Chondrocyte (in vitro differentiated cells): ENCODE measurements at places on chromosomes 7 and 10. TPM values are rescaled to one million over a fixed set of nuclear protein-coding genes. Genes with fewer than 3 reads are reported as not detected.

CCDC172 gene
- not detected in 3 replicates for total RNA-seq

THSD7A gene
- total RNA-seq = 0.35 to 2.7 TPM in 2 of 3 replicates, not detected in the other

DNA sequence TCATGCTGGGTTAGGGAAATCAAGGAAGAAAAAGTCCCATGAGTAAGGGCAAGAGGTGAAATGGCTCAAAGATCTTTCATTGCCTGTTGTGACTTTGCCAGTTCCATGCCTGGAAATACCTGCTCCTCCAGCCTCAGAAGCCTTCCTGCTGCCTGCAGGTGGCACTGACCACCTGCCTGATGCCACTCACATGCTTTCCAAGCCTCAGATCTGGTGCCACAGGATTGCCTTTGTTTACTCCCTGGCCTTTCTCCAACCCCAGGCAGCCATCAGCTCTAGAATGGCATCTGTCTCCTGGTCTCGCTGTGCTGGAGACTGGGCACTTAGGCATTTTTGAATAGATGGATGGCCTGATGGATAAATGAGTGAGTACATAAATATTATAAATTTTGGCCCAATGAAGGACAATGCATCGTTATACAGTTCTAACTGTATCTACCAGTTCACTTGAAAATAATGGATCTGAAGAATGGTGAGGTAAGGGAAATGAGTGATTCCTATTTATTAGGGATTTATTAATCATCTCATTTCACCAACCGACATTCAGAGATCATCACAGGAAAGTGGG is 657.2 kb downstream of the INHBA start:
- DNase-seq = no peak

EPDR1 gene
- total RNA-seq = 20.1 to 30.0 TPM (median 28.9 TPM) in 3 replicates

A1CF gene
- not detected in 3 replicates for total RNA-seq

DNA sequence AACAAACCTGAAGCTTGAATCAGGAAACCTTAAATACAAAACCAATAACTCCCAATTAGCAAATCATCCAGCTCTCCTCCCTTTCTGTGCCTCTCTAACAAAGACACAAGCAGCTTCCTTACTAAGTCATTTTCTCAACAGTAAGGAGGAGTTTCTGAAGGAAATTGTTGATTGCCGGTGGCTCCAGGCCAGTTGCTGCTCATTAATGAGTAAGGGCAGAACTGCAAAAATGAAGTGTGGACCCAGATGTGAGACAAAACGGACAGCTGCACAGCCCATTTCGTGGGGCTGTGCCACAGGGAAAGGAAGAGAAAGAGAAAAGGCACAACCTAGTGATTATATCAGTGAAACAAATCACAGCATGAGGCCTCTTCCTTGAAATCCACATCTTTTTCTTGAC is 42.8 kb upstream of the RHOBTB1 start:
- DNase-seq = no peak

DNA sequence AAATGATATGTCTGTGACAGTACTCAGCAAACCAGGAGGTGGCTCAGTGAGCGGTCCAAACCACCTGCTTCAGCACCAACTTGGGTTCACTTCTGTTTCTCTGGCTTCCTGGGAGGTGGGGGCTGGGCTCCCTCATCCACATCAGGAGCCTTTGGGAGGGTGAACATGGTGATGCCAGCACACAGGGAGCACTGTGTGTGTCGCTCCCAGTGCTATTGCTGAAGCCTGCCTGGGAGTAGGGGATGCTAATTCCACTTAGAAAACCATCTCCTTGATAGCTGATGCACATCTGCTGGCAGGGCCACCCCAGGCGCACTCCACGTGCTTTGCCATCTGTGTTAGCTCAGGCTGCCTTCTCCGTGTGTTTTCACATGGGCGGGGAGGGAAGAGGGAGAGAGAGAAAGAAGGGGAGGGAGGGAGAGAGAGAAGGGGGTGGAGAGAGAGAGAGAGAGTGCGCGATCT is 58.0 kb downstream of the RAMP3 start:
- no peak for DNase-seq

GJD4 gene
- total RNA-seq = not detected in 3 replicates

KCNIP2 gene
- 1.8 to 3.1 TPM (median 1.9 TPM) in 3 replicates for total RNA-seq

SNCG gene
- 1.2 to 2.2 TPM (median 1.5 TPM) in 3 replicates for total RNA-seq

DNA sequence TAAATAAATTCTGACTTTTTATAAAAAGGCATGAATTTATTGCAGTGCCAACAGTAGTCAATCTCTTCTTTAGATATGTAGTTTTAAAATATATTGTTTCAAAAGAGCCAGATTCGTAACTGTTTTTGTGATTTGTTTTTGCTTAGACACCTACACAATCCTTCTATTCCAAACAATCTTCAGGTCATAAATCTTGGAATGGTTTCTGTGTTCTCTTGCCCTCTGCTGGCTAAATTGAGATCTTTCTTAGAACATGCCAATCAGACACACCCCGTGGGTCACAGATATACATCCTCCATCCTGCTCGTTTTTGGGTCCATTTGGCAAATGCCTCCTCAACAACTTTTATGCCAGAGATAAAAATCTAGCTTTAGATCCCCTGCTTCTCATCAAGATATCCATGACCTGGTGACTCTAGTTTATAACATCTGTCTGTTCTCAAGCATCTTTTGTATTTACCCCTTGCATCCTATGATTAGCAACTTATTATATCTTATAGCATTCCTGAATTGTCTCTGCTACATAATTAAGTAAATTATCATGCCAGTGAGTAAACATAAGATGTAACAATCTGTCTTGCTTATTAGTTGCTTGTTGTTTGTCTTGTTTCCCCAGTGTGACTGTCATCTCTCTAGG is 35.3 kb upstream of the IFRD1 start:
- DNase-seq = no peak

DNA sequence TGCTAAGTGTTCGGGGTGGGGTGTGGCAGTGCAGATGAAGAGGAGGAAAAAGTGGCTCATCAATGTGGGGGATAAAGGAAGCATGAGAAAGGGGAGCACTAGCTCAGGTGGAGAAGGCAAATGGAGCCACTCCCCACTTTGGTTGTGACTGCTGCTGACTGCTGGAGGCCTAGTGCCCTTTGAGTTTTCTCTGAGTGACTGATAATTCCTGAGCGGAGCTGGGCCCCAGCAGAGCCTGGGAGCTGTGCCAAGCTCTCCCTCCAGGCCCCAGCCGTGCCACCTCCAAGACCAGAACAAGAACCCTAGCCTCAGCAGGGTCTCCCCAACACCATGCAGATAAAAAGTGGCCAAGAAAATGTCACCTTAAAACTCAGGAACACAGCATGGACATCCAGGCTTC is 9.7 kb upstream of the RASSF4 start:
- DNase-seq = no peak

- DNase-seq = no peak
Observed at GRCh38 chr10:43123361-43124093, 14.7 kb upstream of the CSGALNACT2 start.

DNA sequence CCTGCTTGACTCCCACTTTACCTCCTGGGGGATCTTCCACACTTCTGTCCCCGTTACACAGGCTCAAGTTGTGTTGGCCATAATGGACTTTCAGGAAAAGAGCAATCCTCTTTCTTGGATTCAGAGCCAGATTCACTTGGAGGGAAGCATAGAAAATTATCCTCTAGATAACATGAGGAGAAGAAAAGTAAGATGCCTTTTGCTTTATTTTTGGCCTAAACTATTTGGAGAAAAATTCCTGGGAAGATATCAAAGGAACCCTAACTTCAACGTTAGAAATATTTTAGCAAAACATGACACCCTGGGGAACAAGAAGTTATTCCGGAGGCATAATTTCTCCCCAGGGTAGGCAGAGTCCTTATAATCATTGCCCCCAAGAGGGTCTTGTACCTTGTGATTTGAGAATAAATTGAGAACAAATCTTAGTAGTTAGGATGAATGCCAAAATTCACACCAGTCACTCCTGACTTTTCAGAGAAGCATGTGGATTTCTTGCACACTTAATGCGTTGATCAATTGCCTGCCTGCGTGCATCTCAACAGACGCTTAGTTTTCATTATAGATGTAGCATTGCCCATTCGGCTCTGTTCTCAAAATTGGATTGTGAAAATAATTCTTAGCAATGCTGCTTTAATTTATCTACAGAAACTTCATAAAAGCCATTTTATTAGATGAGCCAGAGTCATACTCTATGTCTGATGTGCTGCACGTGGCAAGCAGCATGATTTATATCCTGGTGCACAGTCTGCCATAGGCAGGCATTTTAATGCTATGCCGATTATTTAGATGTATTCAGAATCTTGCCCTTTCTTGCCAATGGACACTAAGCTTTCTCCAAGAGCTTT is 224.4 kb downstream of the C7orf25 start:
- DNase-seq = no peak

GRCh38 chr7:130010689-130011412 is 40.3 kb downstream of the ZC3HC1 start:
- no peak for DNase-seq

DNA sequence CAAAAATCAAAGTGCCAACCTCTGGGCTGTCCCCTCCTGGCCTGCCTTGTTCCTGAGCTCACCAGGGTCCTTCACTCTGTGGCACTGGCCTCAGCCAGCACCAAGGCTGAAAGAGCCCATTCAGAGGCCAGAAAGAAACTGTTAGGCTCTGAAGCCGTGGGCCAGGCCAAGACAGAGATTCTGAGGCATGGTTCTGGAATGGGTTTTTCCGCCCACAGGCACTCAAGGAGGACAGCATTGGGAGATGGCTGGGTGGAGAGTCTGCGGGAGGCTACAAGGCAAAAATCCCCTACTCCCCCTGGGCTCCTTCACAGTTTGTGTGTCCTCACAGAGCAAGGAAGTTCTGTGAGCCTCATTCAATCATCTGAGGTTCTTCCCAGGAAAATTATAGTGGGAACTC is 31.7 kb downstream of the GRIFIN start:
- DNase-seq = no peak

DNA sequence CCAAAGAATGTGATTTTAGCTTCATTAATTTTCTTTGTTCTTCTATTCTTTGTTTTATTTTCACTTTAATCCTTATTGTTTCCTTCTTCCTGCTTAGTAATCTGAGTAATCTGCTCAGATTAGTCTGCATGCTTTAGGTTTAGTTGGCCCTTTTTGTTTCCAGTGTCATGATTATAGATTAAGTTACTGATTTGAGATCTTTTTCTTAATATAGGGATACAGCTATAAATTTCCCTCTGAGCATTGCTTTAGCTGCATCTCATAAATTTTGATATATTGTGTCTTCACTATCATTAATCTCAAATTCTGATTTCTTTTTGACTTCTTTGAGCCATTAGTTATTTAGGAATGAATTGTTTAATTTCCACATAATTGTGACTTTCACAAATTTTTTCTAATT is 6.2 kb downstream of the NET1 start:
- no peak for DNase-seq

DNA sequence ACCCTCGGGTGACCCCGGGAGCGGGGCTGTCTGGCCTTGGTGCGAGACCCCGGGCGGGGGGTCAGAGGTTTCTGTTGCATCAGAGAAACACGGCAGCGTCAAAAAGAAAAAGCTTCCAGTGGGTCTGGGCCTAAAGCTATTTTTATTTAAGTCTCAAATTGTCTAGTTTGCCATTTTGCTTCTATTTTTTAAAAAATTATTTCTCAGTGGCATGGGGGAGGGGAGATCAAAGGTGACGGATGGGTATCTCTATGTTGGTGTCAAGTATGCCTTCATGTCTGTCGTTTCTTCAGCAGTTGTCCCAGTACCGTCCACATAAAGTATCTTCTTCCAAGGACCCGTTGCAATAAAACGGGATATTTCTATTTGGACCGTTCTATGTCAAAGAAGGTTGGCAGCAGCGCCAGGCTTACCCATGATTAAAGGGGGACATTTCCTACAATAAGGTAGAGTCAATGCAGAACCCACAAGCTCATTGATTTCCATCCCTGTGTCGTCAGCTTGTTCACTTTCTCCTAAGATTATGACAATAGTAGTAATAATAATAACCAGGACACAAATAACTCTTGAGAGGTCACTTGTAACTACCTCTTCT is 26.0 kb upstream of the VAX1 start:
- no peak for DNase-seq

GRCh38 chr7:70383066-70383782 is 748.7 kb upstream of the GALNT17 start:
- DNase-seq = no peak

IFIT2 gene
- total RNA-seq = 3.0 to 3.8 TPM (median 3.3 TPM) in 3 replicates

XRCC2 gene
- 0.95 to 3.5 TPM (median 1.3 TPM) in 3 replicates for total RNA-seq

DNA sequence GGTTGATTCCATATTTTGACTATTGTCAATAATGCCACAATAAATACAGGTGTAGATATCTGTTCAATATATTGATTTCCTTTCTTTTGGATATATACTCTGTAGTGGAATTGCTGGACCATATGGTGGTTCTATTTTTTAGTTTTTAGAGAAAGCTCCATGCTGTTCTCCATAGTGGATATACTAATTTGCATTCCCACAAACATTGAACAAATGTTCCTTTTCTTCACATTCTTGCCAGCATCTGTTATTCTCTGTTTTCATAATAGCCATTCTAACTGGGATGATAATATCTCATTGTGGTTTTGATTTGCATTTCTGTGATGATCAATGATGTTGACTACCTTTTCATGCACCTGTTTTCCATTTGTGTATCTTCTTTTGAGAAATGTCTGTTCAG is 973.7 kb downstream of the REEP3 start:
- no peak for DNase-seq

GRCh38 chr10:66927971-66928770 is 2.3 kb downstream of the LRRTM3 start:
- DNase-seq = no peak

- DNase-seq = no peak
Observed at GRCh38 chr7:150373049-150373801, 4.6 kb downstream of the REPIN1 start.

MAT1A gene
- not detected in 3 replicates for total RNA-seq

NUP205 gene
- total RNA-seq = 27.0 to 42.1 TPM (median 27.5 TPM) in 3 replicates

- no peak for DNase-seq
Observed at GRCh38 chr10:130929422-130930325, 381.8 kb downstream of the TCERG1L start.

- DNase-seq = peak; percentile 72
Observed at GRCh38 chr10:43226441-43226840, 40.4 kb downstream of the RASGEF1A start.

VSTM2A gene
- not detected in 3 replicates for total RNA-seq

GRCh38 chr10:120710076-120710475 is 141.1 kb upstream of the WDR11 start:
- DNase-seq = no peak

DNA sequence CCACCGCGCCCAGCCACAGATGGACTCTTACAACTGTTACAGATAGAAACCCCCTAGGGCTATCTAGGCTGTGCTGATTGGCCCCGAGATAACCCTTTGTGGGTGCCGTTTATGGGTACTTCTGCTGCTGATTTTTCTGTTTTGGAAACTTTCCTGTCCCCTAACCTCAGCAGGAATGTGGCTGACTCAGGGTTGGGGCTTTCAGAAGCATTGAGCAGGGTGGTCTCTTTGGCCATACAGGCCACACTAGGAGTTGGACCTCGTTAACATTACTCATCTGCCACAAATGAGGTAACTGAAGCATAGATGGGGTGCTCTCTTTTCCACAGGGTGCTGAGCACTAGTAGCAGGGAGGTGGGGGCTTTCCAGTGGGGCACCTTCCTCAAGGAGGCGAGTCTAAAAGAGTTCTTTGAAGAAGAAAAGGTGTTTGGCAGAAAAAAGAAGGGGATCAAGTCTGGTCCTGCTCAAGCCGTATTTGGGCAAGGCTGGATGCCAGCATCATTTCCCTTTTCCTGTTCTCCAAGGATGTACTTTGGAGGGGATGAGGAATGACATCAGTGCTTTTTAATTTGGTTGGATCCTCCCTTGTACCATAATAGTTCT is 6.4 kb downstream of the ZSCAN25 start:
- DNase-seq = no peak

INHBA gene
- total RNA-seq = 581 to 610 TPM (median 601 TPM) in 3 replicates

GRCh38 chr10:6148908-6149307 is 53.8 kb upstream of the PFKFB3 start:
- no peak for DNase-seq

MLXIPL gene
- not detected in 3 replicates for total RNA-seq
